ENCODE measurements at places on chromosomes 4 and X. TPM values are rescaled to one million over a fixed set of nuclear protein-coding genes. Genes with fewer than 3 reads are reported as not detected.
A peak's percentile ranks its signal among the peaks of the same experiment; 100 is the strongest.

Gene GLOD5
- not detected for total RNA-seq

Gene GATA1
- 1.4 TPM for total RNA-seq

DNA sequence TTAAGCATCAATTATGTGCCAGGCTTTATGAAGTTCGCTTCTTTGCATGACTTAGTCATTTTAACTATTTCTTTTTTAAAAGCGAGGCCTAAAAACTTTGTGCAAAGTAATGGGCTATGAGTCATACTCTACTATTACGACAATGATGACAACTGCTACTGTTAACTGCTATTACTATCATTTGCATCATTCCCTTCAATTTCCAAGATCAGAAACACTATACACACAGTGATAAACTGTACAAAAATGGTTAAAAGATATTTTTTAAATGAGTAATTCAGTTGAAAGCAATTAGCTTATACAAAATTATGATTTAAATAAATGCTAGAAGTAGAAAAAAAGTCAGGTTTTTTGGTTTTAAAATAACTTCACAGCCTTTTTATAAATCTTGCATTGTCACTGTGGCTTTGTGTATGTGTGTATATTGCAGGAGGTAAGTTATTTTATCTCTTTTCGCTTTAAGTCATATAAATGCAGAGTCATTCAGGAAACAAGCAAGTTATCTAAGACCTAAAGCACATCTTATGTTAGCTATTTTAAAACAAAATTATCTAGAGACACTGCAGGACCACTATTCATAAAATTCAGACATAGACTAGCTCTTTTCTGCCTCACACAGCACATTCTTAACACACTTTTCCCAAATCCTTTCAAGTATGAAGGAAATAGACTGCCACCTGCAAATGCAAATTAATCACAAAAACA is 18.5 kb upstream of the CXCL3 start:
- H3K36me3 ChIP-seq, result no peaks in the 10 kb centered on the region
- H3K4me1 ChIP-seq, result no peaks in the 10 kb centered on the region
- no peak overlapping the region for H3K27ac ChIP-seq

- DNase-seq, result no peak
- no peaks in the 10 kb centered on the region for H3K27me3 ChIP-seq
- no peaks in the 10 kb centered on the region for H3K36me3 ChIP-seq
- no peak overlapping the region for H3K4me3 ChIP-seq
- no peaks in the 10 kb centered on the region for H3K4me1 ChIP-seq
These were observed 201.5 kb upstream of the FAM241A start for GRCh38 chr4:111943796-111944203.

DNA sequence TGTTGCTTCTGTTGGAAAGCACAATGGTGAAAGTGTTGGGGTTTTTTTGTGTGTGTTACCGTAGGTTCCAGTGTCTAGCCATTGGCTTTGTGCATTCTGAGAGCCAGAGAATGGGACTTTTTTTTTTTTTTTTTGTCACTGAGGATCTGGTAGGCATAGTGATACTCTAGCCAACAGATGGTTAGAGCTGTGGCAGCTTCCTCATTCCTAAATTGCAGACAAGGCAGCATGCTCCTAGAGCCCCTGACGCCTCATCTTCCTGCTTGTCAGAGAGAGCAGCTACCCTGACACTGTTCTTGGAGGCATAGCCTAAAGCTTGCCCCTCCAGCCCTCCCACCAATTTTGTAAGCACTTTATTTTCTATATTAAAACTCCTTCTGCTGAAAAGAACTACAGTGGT is 27.0 kb downstream of the ARHGEF9 start:
- H3K27me3 ChIP-seq, result no peaks in the 10 kb centered on the region
- H3K4me1 ChIP-seq, result peaks cover 14% of the 10 kb centered on the region
- H3K4me3 ChIP-seq, result no peak overlapping the region

- H3K36me3 ChIP-seq, result no peaks in the 10 kb centered on the region
- no peak for DNase-seq
- no peak overlapping the region for H3K27ac ChIP-seq
These were observed 114.9 kb upstream of the GPRIN3 start for GRCh38 chr4:89422441-89422990.

- H3K27ac ChIP-seq, result peak within 1 kb of the TSS; percentile 84
- peaks cover under 1% of the 10 kb centered on the region for H3K4me1 ChIP-seq
- DNase-seq, result no peak
- peak within 1 kb of the TSS; percentile 88 for H3K4me3 ChIP-seq
- H3K27me3 ChIP-seq, result no peaks in the 10 kb centered on the region
These were observed at the start of gene INPP4B for GRCh38 chr4:142846108-142846728. Gene INPP4B (minus strand): TSS chr4:142846301.

Measured in thoracic aorta (tissue), 2 donors.